ENCODE measurements at places on chromosomes 11 and 22. TPM values are rescaled to one million over a fixed set of nuclear protein-coding genes. Genes with fewer than 3 reads are reported as not detected.

The GPHA2 gene
- 7.3 TPM for total RNA-seq

- no peak for DNase-seq
Measured at GRCh38 chr11:60718524-60719316, 5.8 kb upstream of the MS4A18 start.

DNA sequence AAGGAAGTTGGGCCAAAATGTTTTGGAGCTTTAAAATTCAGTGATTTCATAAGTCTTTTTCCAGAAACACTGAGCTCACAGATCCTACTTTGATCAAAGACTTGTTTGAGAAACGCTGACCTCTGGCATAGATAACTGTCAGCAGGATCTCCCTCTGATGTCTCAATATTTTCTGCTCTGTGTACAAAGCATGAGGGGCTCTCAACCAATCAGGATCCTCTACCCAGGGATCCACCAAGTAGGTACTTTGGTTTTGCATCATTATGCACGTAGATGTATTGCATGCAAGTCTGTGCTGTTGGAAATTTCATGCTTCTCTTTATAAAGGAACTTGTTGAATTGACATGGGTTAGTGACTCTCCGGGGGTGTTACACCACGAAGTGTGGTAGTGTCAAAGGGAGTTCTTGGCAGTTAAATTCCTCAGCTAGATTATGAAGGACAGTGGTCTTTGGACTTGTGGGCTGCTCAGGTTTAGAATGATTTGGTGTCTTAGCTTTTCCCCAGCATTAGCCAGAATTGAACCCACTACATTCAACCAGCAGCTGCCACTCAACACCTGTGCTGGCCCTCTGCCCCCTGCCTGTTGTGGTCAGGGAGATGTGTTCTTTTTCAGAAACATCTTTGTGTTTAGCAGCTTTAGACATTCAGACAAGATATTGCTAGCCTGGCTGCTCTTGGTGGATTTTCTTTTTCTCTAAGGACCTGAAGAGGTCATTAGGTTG is 1.7 kb upstream of the DIXDC1 start:
- no peak for DNase-seq

GRCh38 chr22:28443526-28443876 is 236.1 kb downstream of the TTC28 start:
- DNase-seq = peak; percentile 66

The APOBEC3H gene
- not detected for total RNA-seq

The VSIG10L2 gene
- total RNA-seq = not detected

GRCh38 chr11:115522302-115522701 is 18.1 kb upstream of the CADM1 start:
- DNase-seq = no peak

The TEX12 gene
- total RNA-seq = not detected

- DNase-seq = no peak
Measured at GRCh38 chr11:121431820-121432526, 20.1 kb upstream of the SORL1 start.

The TRIM6 gene
- total RNA-seq = 2.6 TPM

- DNase-seq = no peak
Measured at GRCh38 chr11:106466521-106467080, 389.1 kb downstream of the AASDHPPT start.

DNA sequence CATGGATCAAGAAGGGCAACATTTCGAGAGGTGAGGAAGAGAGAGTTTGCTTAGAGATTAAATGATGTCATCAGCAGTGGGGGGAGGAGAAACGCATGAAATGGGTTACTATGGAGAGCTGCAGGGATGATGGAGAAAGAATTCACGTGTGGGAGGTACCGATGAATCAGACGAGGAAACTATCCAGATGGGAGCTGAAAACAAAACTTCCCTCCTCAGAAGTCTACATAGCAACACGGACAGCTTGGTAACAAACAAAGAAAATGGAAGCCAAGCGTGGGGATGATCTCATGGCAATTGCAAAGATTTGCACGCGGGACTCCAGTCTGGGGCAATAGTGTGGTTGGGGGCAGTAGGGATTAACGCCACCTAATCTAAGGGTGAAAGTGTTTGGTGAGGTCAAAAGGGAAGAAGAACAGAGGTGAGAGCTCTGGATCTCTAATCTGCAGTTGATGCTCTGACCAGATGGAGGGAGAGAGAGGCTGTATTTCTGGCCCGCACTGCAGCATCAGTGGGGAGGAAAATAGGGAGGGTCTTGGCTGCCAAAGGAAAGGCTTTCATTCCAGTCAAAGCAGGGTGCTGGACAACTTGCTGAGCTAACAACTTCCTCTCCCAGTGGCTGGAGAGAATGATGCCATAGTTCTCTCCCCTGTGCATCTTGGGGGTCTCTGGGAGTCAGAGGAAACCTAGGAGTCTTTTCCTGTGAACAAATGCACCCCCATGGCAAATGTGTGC is 43.4 kb upstream of the CSNK2A3 start:
- DNase-seq = no peak

The MUC6 gene
- 194 TPM for total RNA-seq

Data from body of pancreas (tissue), 4 donors.